ENCODE measurements at places on chromosomes 4 and X.

DNA sequence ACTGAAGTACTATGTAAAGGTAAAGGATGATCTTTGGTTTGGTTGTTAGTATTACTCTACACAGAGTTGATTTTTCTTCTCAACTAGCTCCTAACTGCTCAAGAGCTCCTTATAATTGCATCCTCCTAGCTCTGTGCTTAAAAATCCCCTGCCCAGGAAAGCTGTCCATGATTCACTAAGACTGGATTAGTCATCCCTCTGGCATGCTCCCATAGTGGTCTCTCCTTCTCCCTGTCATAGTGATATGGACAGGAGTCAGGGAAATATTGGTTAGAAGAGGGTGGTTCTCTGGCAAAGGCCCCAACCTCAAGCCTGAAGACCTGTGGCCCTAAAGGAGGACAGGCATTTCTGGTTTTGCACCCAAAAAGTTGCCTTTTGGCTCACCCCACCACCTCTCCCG is 242.3 kb upstream of the KCNIP4 start:
- DNase-seq, result no peak

- no peak for DNase-seq
Observed at GRCh38 chrX:103651151-103651773, 22.5 kb downstream of the TCEAL1 start.

- DNase-seq, result no peak
Observed at GRCh38 chr4:184824081-184824775, 1.5 kb downstream of the ACSL1 start.

- no peak for DNase-seq
Observed at GRCh38 chr4:126807132-126807531, 825.6 kb upstream of the INTU start.

DNA sequence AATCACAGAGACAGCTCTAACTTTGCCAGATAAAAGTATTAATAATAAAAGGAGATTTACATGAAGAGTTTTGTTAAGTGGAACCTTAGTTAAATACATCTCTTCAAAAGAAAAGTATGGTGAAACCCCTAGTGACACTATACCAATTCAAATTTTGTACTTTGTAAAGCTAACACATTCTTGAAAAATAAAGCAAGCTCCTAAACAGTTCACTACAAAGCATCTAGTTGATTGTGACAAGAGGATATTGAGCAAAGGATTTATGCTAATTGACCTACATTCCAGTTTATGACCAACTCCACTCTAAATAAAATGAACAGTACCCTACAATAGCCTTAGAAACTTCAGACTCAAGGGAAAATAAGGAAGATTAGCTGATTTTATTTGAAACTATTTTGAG is 69.4 kb upstream of the WDR17 start:
- DNase-seq, result no peak

DNA sequence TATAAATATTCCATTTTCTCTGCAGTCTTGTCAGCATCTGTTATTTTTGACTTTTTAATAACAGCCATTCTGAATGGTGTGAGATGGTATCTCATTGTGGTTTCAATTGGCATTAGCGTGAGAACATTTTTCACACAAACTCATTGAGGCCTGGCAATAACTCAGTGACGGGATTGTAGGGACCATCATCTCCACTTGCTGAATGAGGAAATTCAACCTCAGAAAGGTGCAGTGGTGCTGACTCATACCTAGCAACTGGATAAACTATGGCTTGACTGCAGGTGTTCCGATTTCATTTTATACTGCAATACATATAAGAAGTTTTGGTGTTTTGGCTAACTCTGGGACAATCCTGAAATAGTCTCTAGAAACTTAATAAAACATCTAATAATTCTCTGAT is 88.3 kb upstream of the DDIT4L start:
- no peak for DNase-seq

DNA sequence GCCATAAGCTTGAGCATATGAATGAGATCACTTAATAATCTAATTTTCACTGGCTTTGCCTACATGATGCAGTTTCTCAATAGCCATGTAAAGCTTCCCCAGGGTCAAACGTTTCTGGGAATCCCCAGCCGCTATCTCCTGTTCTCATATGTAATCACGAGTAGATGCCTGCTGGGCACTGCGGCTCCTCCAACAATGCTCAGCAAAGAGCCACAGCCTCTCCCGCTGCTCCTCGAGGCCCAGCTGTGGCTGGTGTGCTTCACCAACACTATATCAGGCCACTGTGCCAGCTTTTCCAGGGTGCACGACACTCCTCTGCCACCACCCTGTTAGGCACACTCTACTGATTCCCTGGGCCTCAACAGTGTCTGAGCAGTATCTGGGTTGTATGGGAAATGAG is 78.3 kb upstream of the RASGEF1B start:
- DNase-seq, result no peak

DNA sequence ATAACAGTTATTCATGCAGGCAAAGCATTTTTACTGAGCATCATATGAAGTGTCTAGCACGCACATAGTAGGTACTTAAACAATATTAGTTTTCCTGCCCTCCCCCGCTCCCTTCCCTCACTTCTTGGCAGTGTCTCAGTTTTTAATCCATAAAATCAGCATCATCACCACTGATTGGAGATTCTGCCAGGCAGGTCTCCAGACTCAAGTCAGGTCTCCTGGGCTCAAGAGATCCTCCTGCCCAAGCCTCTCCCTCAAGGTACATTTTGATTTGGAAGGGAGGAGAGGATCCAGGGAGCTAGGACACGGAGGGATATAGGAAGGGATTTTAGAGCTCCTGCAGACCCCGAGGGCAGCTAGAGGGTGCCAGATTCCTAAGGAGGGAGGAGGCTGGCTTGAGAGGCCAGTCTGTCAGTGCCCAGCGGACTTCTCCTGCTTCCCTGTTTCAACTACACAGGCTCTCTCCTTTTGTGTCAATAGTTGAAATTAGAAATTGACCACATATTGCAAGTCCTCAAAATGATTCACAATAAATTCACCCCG is 4.4 kb upstream of the FAT1 start:
- no peak for DNase-seq

GRCh38 chrX:53239474-53239873 is 14.5 kb upstream of the KDM5C start:
- DNase-seq, result peak; percentile 45

DNA sequence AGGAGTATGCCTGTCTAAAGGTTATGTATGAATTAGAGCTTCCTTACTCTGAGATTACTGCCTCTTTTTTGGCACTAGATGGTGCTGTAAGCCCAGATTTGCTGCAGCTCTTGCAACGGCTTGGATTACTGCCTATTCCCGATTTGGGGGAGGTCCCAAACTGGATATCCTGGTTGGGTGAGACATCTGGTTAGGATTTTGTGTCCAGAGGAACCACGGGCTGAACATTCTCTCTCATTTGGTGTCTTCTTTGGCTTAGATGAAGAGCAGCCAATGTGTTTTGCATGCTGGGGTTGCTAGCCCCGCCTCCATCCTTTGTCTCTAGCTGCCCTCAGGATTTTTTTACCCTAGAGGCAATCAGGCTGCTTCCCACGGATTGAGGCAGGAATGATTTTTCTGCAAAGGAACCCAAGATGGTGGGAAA is 31.9 kb downstream of the F8A1 start:
- peak; percentile 19 for DNase-seq

GRCh38 chr4:83114576-83114975 is at the start of gene PLAC8:
Gene PLAC8 (minus strand): TSS chr4:83114729. CDS start chr4:83107921, 6,808 bp downstream.
- DNase-seq, result no peak

GRCh38 chrX:45621376-45622041 is 420.8 kb upstream of the DIPK2B start:
- DNase-seq, result no peak

- no peak for DNase-seq
Observed at GRCh38 chr4:42638993-42639392, 17.9 kb downstream of the ATP8A1 start.

- DNase-seq, result no peak
Observed at GRCh38 chr4:76697129-76697803, 200.7 kb downstream of the SOWAHB start.

GRCh38 chr4:112147697-112148096 is 2.4 kb downstream of the FAM241A start:
- no peak for DNase-seq

- no peak for DNase-seq
Observed at GRCh38 chr4:140675599-140676231, 80.5 kb downstream of the TBC1D9 start.

DNA sequence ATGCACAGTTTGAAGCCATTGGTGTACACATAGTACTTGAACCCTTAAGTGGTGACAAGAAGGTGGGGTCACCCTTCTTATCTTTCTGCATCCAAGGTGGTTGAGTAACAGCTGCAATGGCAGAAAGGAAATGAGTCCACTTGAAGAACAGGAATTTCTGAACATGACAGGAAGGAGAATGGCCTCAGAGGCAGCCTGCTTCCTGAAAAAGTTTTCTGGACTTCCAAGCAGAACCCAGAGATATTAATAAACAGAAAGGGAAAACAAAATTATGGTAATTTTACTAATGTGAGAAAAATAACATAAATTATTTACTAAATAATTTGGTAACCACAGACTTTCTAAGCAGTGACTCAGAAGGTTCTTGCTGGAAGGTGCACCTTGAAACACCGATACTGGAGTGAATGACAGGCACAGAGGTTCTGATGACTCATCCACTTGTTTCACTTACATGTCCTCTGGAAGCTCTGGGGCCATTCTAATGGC is 119.9 kb upstream of the HS3ST1 start:
- DNase-seq, result no peak

DNA sequence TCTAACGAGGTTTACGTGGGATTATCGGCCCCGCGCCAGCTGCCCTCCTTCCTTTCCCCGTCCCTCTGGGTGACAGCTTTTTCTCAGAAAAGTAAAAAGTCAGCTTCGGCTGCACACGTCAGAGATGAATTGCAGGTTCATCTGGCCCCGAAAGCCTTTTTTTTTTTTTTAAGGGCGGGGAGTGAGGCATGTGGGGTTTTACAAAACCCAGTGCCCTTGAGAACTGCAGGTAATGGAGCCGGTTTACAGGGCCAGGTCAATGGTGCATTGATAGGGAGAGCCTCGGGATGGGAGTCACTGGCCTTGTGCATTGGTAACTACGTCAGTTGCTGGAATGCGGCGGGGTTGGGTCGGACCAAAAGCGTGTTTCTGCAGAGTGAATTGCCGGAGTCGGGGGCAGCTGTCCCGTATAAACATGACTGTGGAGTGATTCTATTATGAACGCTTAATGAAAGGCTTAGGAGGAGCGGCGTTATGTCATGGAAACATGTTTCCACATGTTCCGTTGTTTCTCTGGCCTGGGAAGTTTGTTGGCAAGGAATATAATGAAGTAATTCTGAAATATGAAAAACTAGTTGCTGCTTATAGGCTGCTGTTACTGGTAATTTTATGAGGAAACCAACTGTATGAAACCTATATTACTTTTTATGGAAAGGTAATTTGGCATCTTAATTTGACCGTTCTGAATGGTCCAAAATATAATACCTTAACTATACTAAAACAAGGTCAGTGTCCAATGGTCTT is 1.1 kb downstream of the HSPA4L start:
- DNase-seq, result peak; percentile 47

- no peak for DNase-seq
Observed at GRCh38 chr4:123315617-123316016, 81.0 kb upstream of the SPRY1 start.

DNA sequence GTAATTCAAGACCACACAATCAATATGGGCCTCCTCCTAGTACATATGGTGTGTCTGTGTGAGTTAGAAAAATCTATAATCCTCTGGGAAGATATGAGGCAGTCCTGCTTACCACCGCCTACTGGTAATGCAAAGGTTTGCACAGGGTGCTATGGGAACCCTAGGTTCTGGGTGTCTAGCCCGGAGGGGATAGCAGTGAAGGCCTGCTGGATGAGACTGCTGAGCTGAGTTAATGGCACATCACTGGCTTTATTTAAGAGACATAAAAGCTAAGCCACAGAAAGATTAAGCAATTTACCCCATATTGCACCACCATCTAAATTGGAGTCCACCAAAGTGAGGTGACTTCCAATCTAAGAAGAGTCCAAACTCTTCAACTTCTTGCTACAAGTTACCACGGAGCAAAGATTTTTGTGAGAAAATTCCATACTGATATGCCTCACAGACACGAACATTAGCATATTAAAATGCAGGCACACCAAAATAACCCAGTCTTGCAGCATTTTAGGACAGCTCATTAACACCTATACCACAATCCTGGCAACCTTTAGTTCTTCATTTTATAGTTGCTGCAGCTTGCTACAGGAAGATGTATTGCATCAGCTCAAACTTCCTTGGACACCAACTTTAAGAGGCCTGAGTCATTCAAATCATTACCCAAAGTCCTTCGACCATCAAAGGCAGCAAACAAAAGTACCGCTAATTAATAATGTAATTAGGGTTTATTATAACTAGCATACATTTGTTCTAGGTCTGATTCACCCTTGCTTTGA is 13.7 kb downstream of the DGKK start:
- no peak for DNase-seq

DNA sequence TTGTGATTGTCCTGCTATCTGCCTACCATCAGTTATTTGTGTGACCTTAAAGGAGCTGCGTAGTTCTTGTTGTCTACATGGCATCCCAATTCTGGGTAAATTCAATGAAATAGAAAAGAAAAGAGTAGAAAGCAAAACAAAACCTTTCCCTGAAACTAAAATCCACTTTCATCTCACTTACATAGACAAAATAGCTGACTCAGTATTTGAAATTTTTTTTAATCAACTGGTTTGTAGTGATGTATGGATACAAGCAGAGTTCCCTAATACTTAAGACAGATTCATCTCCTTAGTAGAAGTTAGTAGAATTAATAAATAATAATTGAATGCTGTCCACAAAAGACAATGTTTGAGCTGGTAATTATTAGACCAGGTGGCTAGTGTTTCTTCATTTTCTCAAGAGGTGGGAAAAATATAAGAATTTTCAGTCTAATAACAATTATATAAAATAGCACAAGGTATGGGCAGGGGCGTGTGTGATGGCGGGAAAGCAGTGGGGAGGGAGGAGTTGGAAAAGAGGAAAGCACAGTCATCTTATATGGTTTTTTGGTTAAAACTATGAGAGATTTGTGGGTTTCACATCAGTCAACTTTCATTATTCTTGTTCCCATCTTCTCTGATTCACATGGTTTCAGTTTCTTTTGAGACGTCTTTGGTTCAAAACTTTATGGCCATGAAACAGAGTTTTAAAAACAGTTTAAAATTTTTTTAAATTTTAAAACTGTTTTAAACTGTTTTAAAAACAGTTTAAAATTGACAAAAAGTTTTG is 275.2 kb downstream of the SPRY1 start:
- DNase-seq, result no peak

DNA sequence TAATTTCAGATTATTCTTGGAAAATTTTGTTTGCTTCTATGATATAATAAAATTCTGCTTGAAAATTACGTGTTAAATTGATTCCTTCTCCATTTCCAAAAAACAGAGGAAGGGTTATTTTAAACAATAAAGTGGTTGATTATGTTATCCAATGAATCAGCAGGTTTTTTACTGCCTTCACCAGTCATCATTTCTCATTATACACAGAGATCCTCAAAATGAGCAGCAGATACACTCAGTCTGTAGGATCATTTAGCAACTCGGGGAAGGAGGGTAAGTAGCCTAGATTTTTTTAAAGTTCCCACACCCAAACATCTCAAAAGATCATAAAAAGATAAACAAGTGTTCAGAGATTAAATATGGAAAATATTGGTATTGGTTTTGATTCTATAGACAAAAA is 6.8 kb upstream of the TMEM144 start:
- no peak for DNase-seq

GRCh38 chr4:138996090-138996489 is 19.5 kb upstream of the NOCT start:
- DNase-seq, result no peak

Data from glutamatergic neuron (in vitro differentiated cells).